ENCODE measurements at places on chromosomes 4 and X. TPM values are rescaled to one million over a fixed set of nuclear protein-coding genes. Genes with fewer than 3 reads are reported as not detected.

- peak overlapping the region; percentile 89 for H3K27ac ChIP-seq
- H3K4me1 ChIP-seq: peaks cover 47% of the 10 kb centered on the region
- no peaks in the 10 kb centered on the region for H3K36me3 ChIP-seq
Observed at GRCh38 chrX:65600106-65600505, 65.5 kb upstream of the LAS1L start.

GRCh38 chr4:80233390-80233789 is 33.1 kb upstream of the FGF5 start:
- no peak overlapping the region for H3K27ac ChIP-seq
- no peaks in the 10 kb centered on the region for H3K4me1 ChIP-seq
- no peak overlapping the region for H3K4me3 ChIP-seq
- no peaks in the 10 kb centered on the region for H3K36me3 ChIP-seq
- peaks cover 35% of the 10 kb centered on the region for H3K27me3 ChIP-seq

Gene C4orf51
- total RNA-seq: not detected

Gene PLXNA3
- 16.6 TPM for total RNA-seq

DNA sequence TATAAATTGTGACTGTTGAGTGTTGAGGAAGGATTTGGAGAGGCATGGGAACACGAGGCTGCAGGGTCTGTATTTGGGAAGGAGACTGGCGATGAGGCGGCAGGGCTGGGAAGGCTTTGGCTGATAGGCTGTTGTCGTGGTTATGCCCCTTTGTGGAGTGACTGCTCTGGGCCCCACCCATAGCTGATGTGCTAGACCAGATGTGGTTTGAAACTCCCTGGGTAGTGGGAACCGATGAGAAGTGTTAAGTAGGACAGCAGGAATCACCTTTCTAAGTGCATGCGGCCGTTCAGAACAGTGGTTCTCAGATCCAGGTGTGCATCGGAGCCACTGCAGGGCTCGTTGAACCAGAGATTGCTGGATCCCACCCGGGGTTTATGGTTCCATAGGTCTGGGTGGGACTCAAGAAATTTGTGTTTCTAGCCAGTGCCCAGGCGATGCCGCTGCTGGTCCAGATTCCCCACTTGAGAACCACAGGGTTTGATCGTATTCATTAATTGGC is 42.3 kb downstream of the TBC1D14 start:
- no peak for DNase-seq
- no peaks in the 10 kb centered on the region for H3K27me3 ChIP-seq
- H3K4me3 ChIP-seq: no peak overlapping the region

- DNase-seq: no peak
- no peak overlapping the region for H3K4me3 ChIP-seq
- no peak overlapping the region for H3K27ac ChIP-seq
- H3K27me3 ChIP-seq: no peaks in the 10 kb centered on the region
- H3K36me3 ChIP-seq: no peaks in the 10 kb centered on the region
- H3K4me1 ChIP-seq: no peaks in the 10 kb centered on the region
Observed at GRCh38 chrX:1794586-1794985, 179.7 kb downstream of the ASMT start.

DNA sequence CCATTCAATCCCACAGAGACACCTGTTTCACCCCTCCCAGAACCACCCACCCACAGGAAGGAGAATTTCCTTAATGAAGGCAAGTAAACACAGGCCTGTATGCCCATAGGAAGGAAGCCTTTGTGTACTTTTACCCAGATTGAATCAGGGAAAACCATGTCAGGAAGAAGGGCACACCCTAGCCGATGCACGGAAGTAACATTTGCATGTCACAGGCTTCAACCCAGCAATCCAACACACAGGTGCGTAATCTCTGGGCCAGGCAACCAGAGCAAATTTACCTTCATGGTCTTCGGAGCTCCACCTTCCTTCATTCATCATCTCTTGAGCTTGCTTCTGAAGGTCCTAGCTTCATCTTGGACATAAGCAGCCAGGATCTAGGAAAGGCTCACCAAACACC is 206.3 kb downstream of the SHROOM3 start:
- H3K36me3 ChIP-seq: no peaks in the 10 kb centered on the region
- H3K27me3 ChIP-seq: no peaks in the 10 kb centered on the region
- DNase-seq: no peak

DNA sequence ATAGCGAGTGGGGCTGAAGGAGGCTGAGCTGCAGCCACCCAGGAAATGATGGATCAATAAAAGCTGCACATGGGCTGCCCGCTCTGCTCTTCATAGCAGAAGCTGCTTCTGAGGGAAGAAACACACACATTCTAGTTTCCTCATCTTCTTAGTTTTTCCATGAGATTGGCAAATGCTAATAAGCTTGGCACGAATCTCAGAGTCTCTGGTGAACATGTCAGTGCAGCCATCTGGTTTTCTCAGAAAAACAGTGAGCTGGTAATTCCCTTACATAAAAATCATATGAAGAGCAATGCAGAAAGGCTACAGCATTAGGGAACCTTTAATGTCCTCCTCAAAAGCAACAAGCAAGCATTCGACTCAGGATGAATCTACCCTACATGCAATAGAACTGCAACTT is 69.9 kb downstream of the GATB start:
- no peak overlapping the region for H3K4me3 ChIP-seq
- DNase-seq: no peak
- no peaks in the 10 kb centered on the region for H3K27me3 ChIP-seq
- peak overlapping the region; percentile 92 for H3K27ac ChIP-seq

DNA sequence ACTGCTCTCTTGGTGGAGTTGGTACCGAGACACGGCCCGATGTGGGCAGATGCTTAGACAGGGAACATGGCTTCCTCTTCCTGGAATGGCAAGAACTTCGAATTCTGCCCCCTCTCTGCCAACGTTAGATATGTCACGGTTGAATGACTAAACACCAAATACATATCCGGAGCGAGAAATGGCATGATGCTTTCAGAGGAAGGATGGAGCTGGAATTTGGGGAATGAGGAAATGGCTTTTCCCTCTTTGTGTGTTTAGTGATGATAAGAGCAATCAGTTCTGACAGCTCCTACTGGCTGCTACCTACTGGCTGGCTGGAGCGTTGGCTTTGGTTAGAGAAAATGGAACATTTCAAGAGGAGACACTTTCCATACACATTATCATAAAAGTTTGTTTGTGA is 140.0 kb downstream of the DHRSX start:
- no peaks in the 10 kb centered on the region for H3K27me3 ChIP-seq
- H3K4me3 ChIP-seq: no peak overlapping the region
- DNase-seq: no peak
- H3K36me3 ChIP-seq: no peaks in the 10 kb centered on the region
- H3K27ac ChIP-seq: no peak overlapping the region

- DNase-seq: no peak
- no peak overlapping the region for H3K4me3 ChIP-seq
- H3K27ac ChIP-seq: no peak overlapping the region
- H3K27me3 ChIP-seq: no peaks in the 10 kb centered on the region
Observed at GRCh38 chr4:1996866-1997611, 11.7 kb downstream of the NELFA start.

Gene MPC1L
- not detected for total RNA-seq

- H3K36me3 ChIP-seq: no peaks in the 10 kb centered on the region
- no peak for DNase-seq
- no peak overlapping the region for H3K27ac ChIP-seq
- no peaks in the 10 kb centered on the region for H3K27me3 ChIP-seq
- H3K4me3 ChIP-seq: no peak overlapping the region
Observed at GRCh38 chr4:25696409-25696808, 40.8 kb downstream of the SLC34A2 start.

DNA sequence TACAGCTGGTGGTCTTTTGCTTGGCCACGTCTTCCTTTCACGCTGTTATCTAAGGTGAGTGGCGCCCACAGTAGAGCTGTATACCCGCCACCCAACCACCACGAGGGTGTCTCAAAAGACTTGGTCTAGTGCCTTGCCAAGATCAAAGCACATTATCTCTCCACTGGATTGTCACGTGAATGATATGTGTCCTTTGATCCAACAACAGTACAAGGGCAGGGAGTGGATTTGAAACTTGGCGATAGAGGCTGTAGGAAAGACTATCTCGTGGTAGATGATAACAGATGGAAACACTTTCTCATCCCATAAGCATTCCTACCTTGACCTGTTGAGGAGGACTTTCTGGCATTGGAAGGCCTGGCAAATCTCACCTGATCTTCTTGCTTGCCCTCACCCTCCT is 37.7 kb upstream of the BCLAF3 start:
- H3K27me3 ChIP-seq: no peaks in the 10 kb centered on the region
- DNase-seq: no peak
- no peak overlapping the region for H3K4me3 ChIP-seq
- H3K4me1 ChIP-seq: no peaks in the 10 kb centered on the region
- H3K36me3 ChIP-seq: no peaks in the 10 kb centered on the region

GRCh38 chrX:123869488-123869887 is 9.6 kb downstream of the XIAP start:
- DNase-seq: no peak
- H3K27me3 ChIP-seq: no peaks in the 10 kb centered on the region
- H3K27ac ChIP-seq: no peak overlapping the region
- H3K4me1 ChIP-seq: peaks cover 14% of the 10 kb centered on the region
- H3K36me3 ChIP-seq: no peaks in the 10 kb centered on the region

- H3K4me3 ChIP-seq: peak overlapping the region; percentile 76
- no peaks in the 10 kb centered on the region for H3K36me3 ChIP-seq
- peaks cover 24% of the 10 kb centered on the region for H3K4me1 ChIP-seq
- H3K27me3 ChIP-seq: no peaks in the 10 kb centered on the region
- peak; percentile 71 for DNase-seq
Observed at GRCh38 chr4:7101692-7102515, 34.0 kb upstream of the GRPEL1 start.

Gene KIT
- 1.2 TPM for total RNA-seq

GRCh38 chrX:51281758-51282318 is 50.8 kb upstream of the NUDT10 start:
- H3K27ac ChIP-seq: no peak overlapping the region
- H3K27me3 ChIP-seq: no peaks in the 10 kb centered on the region
- no peaks in the 10 kb centered on the region for H3K4me1 ChIP-seq
- H3K36me3 ChIP-seq: no peaks in the 10 kb centered on the region
- H3K4me3 ChIP-seq: no peak overlapping the region

- H3K27ac ChIP-seq: no peak overlapping the region
- H3K4me3 ChIP-seq: no peak overlapping the region
- no peak for DNase-seq
Observed at GRCh38 chr4:89447543-89447942, 139.9 kb upstream of the GPRIN3 start.

DNA sequence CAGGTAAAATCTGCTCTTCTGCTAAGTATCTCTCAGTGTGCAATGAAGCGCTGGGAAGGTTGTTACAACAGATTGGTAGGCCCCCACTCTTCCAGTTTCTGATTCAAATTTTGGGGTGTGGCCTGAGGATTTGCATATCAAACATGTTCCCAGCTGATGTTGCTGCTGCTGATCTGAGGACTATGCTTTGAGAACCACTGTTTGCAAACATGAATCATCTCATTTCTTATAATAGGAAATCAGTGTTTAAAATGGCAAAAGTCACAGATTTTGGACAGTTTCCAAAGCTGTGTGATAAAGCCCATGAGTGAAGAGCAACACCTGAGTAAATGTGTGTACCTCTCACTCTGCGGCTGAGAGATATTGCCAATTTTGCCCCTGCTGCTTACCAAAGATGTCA is 36.2 kb upstream of the NDNF start:
- H3K27me3 ChIP-seq: peaks cover 23% of the 10 kb centered on the region
- H3K4me3 ChIP-seq: no peak overlapping the region
- H3K36me3 ChIP-seq: no peaks in the 10 kb centered on the region
- no peak overlapping the region for H3K27ac ChIP-seq
- DNase-seq: no peak

Gene GSX2
- total RNA-seq: not detected

Gene GYPA
- total RNA-seq: not detected

GRCh38 chrX:69504626-69505612 is 793 bp downstream of the NALF2 start:
- H3K4me1 ChIP-seq: peaks cover 10% of the 10 kb centered on the region
- peak overlapping the region; percentile 87 for H3K27ac ChIP-seq
- H3K27me3 ChIP-seq: peaks cover 19% of the 10 kb centered on the region
- no peak for DNase-seq
- H3K36me3 ChIP-seq: no peaks in the 10 kb centered on the region
- peak overlapping the region; percentile 69 for H3K4me3 ChIP-seq

- DNase-seq: no peak
- H3K36me3 ChIP-seq: no peaks in the 10 kb centered on the region
- H3K4me3 ChIP-seq: no peak overlapping the region
- H3K27me3 ChIP-seq: no peaks in the 10 kb centered on the region
- H3K27ac ChIP-seq: no peak overlapping the region
Observed at GRCh38 chrX:3317191-3317718, 29.2 kb downstream of the MXRA5 start.

Gene TMEM47
- 36.6 TPM for total RNA-seq

DNA sequence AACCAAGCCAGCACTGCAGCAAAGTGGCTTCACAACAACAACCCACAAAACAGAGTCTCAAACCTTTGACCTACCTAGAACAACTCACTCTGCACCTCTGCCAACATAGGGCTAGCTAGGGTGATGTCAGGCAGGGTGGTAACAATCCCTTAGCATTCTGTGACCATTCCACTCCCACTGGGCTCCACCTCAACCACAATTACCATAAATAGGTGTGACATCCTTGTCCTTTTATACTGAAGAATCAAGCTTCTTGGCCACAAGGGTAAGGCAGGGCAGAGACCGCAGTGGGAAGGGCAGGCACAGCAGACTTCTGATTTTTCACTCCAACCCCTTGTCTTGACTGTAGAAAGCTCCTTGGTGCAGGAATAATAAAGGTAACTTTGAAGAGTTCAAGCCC is 795.4 kb upstream of the DIAPH2 start:
- H3K4me1 ChIP-seq: no peaks in the 10 kb centered on the region
- H3K27me3 ChIP-seq: no peaks in the 10 kb centered on the region
- no peaks in the 10 kb centered on the region for H3K36me3 ChIP-seq
- no peak overlapping the region for H3K4me3 ChIP-seq

Gene TCEAL3
- 18.2 TPM for total RNA-seq

- H3K27me3 ChIP-seq: no peaks in the 10 kb centered on the region
- H3K4me3 ChIP-seq: peak overlapping the region; percentile 54
- H3K4me1 ChIP-seq: peaks cover 23% of the 10 kb centered on the region
- peak overlapping the region; percentile 60 for H3K27ac ChIP-seq
Observed at GRCh38 chr4:56410247-56411062, 23.2 kb upstream of the AASDH start.

DNA sequence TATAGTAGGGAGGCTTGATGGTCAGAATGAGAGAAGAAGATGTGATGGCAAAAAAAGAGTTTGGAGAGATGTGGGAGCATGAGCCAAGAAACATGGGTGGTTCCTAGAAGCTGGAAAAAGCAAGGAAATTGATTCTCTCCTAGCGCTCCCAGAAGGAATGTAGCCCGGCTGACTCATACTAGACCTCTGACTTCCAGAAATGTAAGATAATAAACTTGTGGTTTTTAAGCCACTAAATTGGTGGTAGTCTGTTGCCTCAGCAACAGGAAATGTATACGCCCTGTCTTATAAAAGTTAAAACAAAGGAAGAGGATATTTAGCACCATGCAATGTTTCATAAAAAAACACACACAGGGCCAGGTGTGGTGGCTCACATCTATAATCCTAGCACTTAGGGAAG is 182.7 kb upstream of the PCDH7 start:
- no peak overlapping the region for H3K27ac ChIP-seq
- H3K4me1 ChIP-seq: no peaks in the 10 kb centered on the region
- DNase-seq: no peak
- H3K4me3 ChIP-seq: no peak overlapping the region
- H3K27me3 ChIP-seq: no peaks in the 10 kb centered on the region
- no peaks in the 10 kb centered on the region for H3K36me3 ChIP-seq

GRCh38 chrX:148495176-148495575 is 5.2 kb upstream of the AFF2 start:
- H3K36me3 ChIP-seq: no peaks in the 10 kb centered on the region
- peaks cover 5% of the 10 kb centered on the region for H3K27me3 ChIP-seq
- H3K27ac ChIP-seq: no peak overlapping the region
- DNase-seq: no peak
- H3K4me1 ChIP-seq: no peaks in the 10 kb centered on the region
- H3K4me3 ChIP-seq: no peak overlapping the region
